Stimulated activated CD8-positive, alpha-beta memory T cell treated with anti-CD3 and anti-CD28 coated beads, Interleukin-4, amount 100 ng/mL, for 4 hours (primary cell): ENCODE measurements at places on chromosomes 3 and 15.

DNA sequence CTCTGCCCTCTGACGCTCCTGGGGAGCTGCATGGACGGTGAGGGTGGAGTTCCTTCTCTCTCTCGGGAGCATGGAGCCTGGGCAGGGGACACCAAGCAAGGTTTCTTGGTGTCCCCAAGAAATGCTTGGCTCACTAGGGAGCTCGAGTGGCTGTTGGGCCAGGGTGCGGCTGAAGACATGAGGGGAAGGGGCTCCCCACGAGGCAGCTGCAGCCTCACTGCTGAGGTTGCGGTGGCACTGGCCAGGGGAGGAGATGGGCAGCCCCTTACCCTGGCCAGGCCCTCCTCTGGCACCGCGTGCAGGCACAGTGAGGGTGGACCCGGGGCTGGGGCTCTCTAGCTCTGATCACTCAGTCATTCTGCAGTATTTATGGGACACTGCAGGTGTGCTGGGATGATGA, 43.5 kb upstream of the SLC41A3 start:
- no peak for DNase-seq

GRCh38 chr3:150411546-150411945, 3.4 kb downstream of the TSC22D2 start:
- no peak for DNase-seq

DNA sequence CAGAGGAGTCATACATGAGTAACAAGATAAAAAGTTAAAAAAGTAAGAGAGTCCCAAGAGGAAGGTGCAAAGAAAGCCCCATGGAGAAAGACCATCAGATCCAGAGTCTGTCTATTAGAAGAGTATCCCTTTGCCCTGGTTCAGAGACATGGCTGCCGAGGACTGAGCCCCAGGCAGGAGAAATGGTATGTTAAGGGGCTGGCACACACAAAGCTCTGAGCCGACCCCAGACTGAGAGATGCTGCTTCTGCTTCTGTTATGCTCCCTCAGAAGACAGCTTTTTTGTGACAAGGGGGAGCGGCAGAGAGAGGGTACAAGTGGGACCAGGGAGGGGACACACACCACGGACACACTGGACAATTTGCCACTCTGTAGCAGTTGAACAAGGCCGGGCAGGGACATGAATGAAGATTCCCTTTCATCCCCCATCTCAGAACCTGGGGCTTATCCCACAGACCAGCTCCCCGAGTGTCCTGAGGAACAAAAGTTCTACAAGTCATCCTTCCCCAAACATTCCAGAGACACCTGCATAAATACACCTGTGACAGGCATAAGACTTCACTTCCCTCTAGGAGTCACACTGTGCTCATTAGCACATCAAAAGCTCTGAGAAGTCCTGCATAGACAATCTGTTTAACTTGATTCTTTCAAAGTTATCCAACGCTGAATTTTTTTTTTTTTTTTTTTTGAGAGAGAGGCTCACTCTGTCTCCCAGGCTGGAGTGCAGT, 161.6 kb upstream of the WNT5A start:
- no peak for DNase-seq

DNA sequence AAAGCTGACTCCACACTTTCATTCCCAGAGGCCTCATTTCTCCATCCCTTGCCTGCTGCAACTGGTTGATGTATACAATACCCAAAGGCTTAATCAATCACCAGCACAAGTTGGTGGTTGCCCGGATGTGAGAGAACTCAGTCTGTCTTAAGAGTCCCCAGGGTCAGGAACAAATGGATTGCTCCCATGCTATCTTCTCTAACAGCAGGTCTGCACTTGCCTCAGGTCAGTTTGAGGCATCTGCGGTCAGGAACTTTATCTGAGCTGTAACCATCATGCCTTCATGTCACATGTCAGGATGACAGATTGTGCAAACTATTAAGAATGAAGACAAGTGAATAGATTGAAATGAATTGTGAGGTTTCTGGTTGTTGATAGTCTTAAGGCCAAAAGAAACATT, 56.1 kb downstream of the BFSP2 start:
- DNase-seq, result no peak

DNA sequence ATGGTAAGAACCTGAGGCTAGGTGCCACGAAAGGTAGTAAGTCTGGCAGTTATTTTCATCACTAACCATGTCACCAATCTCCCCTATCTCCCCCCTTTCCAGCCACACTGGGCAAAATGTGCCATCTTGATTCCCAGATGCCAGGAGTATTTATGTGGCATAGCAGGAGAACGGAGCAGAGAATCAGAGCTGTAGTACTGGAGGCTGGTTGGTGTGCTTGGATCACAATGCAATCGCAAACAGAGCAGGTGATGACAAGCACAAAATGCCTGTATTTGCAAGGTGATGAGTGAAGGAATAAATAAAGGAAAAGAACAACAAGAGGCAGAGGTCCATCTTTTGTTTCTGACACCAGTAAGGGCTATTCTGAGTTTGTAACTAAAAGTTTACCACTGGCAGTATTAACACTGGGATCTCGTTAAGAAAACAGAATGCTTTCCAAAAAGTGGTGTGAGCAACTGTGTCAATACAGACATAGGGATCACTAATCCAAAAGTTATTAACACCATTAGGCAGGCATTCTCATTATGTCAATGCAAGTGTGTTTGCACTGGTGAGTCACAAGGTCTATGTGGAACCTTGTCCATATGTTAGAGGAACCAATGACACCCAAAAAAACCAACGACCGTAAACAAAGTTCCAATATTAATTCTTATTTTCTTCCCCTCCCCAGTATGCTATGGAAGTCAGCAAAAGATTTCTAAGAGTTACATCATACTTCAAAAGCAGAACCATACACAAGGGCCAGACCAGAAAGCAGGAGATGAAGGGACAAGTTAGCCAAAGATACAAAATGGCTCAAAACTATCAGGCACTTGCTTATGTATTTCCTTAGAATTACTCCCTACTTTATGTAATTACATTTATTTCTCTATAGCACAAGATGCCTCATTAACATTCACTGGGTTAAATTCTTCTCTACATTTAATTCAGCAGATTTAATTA, 556.6 kb downstream of the FOXP1 start:
- DNase-seq, result no peak

DNA sequence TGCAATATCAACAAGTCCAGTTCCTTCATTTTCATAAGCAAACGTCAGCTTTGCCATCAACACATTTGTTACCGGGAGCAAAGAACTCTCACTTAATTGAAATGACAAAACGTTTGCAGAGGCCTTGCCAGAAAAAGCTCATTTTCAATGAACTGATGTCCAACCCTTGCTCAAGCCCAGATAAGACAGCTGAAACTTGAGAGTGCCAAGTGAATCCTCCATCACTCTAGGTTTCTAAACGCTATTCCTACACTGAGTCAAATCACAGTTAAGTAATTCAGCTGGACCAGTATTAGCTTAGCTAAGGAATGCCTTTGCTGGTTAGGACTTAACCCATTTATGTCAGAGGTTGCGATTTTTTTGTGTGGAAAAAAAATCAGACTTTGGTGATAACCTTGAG, 11.5 kb downstream of the CHSY1 start:
- DNase-seq, result no peak

- peak; percentile 45 for DNase-seq
Observed at GRCh38 chr15:31200735-31201151, 99.2 kb upstream of the TRPM1 start.

DNA sequence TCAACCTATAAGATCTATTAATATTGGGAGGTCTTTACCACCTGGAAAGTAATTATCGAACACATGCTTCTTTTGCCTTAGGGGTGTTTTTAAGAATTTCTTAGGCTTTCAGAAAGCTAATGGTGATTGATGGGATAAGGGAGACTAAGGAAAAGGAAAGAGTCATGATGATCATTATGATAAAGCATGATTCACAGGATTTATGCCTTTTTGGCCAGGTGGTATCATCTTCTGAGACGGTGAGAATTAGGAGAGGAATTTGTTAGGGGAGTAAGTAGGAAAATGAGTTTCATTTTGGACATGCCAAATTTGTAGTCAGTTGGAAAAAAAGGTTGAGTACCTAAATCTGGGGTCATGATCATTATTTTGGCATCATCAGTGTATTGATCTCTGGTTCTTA, 8.9 kb downstream of the ARMC8 start:
- DNase-seq, result no peak

DNA sequence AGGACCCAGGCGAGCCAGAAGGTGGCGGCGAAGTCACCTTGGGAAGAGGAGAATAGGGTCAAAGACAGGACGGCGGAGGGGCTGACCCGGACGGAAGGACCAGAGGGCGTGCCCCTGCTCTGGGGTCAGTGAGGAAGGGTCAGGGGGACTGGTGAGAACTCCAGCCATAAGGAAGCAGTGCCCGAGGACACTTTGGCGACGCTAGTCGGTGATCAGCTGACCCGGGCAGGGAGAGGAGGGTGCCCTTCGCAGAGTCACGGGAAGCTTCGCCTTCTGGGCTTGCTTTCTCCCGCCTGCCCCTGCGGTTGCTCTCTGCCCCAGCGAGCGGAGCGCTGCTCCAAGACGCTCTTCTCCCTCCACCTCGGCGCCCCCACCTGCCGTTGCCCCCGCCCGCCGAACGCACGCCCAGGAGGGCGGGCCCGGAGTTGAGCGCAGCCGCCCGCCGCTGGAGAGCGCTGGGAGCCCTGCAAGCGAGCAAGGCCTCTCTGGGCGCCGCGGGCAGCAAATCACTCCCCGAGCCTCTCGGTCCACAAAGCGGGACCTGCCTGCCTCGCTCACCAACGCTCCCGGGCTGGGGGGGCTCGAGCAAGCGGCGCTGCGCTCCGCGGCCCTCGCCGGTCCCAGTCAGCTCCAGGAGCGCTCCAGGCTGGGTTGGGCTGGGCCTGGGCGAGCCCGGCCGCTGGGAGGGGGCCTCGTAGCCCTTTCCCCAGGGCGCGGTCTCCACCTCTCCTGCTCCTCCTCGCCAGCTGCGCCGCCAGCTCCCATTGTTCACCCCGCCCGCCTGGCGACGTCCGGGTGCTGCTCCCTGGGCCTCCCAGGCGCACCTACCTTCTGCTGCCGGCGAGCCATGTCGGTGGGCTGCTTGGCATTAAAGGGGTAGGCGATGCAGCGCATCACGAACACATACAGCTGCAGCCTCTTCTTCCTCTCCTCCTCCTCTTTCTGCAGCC, 1.2 kb downstream of the CADPS start:
- DNase-seq, result no peak

- no peak for DNase-seq
Observed at GRCh38 chr3:195060531-195061291, 210.2 kb downstream of the XXYLT1 start.

DNA sequence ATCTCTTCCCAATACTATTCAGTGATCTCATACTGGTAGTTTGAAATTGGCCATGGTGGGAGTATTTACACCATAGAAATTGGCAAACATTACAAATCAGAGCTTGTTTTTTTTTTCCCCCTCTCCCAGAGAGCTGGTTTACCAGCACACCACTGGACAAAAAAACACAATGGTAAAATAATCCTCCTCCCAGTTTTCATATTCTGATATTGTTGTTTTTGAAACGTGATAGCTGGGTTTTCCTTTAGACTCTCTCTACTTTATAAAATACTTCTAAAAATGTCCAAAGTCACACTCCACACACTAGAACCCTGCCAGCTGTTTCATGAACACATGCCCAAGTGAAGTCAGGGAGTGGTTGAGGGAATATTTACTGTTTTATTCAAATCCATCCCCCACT, 187.5 kb downstream of the DTWD1 start:
- no peak for DNase-seq

- no peak for DNase-seq
Observed at GRCh38 chr15:64732156-64732860, 43.1 kb downstream of the RBPMS2 start.

DNA sequence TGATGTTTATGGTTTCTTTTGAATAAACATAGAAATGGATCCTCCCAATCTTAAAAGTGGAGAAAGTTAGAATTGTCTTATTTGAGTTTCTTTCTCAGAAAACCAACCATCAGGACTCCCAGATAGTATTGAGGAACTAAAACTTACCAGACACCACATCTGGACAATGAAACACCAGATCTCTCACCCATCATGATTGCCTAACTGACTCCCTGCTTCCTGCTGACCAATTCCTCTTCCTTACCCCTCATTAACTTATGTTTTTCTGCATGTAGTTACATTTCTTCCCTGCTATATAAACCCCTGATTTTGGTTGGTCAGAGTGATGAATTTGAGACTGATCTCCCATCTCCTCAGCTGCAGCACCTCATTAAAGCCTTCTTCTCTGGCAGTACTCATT, 242.0 kb upstream of the SETMAR start:
- no peak for DNase-seq

- no peak for DNase-seq
Observed at GRCh38 chr15:25431836-25432561, 6.8 kb downstream of the UBE3A start.

- DNase-seq, result no peak
Observed at GRCh38 chr3:173501931-173502489, 104.5 kb downstream of the NLGN1 start.

GRCh38 chr3:33826206-33826605, 27.8 kb downstream of the PDCD6IP start:
- no peak for DNase-seq
